Immature natural killer cell (primary cell): ENCODE measurements at places on chromosomes 12 and 14. TPM values are rescaled to one million over a fixed set of nuclear protein-coding genes. Genes with fewer than 3 reads are reported as not detected.

GRCh38 chr12:93583627-93584392, 11.3 kb downstream of the SOCS2 start:
- DNase-seq, result no peak

- DNase-seq, result peak; percentile 52
These were observed 13.7 kb downstream of the COL2A1 start for GRCh38 chr12:47990351-47991105.

GRCh38 chr12:98370976-98371375, 144.4 kb upstream of the TMPO start:
- no peak for DNase-seq

GRCh38 chr12:93602897-93603668, 30.6 kb downstream of the SOCS2 start:
- DNase-seq, result no peak

- no peak for DNase-seq
These were observed 30.0 kb downstream of the CEP83 start for GRCh38 chr12:94429633-94430032.

GRCh38 chr12:72288911-72289310, 16.7 kb downstream of the TRHDE start:
- DNase-seq, result no peak

- DNase-seq, result no peak
These were observed 80.9 kb downstream of the DAD1 start for GRCh38 chr14:22508150-22508457.

DNA sequence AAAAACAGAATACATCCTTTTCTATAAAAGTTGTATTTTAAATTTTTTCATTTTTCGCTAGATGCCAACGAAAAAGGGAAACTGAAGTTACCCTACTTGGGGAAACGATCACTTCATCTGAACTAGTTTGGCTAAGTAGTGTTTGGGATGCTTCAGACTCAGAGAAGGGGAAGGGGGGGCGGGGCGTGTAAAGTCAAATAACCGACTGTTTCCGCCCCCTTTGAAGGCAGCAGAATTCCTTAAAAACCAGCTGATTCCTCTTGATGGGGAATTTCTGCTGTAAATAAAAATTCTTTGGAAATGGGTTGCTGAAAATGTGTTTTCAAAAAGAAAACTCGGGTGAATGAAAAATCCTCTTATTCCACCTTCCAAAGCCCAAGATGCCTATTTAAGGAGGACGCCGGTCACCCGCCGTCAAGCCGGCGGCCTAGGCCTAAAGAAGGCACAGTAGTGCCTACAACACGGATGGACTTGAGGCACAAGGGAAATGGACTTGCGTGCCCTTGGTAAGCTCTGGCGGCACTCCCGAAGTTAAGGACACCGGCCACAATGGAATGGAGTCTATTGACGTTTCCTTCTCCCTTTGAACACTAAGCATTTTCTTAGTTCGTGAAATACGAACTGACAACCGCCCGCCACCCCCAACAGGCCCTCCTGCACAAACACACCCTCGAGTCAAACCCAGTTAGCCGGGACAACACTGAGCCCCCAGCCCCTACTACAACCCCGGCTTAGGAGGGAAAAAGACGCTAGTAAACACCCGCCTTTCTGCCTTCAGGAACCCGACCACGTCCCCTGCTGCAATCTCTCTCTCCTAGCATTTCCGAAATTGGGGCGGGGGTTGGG, 1.9 kb downstream of the ATXN2 start:
- no peak for DNase-seq

- DNase-seq, result no peak
These were observed 16.6 kb downstream of the CCND2 start for GRCh38 chr12:4289998-4290790.

DNA sequence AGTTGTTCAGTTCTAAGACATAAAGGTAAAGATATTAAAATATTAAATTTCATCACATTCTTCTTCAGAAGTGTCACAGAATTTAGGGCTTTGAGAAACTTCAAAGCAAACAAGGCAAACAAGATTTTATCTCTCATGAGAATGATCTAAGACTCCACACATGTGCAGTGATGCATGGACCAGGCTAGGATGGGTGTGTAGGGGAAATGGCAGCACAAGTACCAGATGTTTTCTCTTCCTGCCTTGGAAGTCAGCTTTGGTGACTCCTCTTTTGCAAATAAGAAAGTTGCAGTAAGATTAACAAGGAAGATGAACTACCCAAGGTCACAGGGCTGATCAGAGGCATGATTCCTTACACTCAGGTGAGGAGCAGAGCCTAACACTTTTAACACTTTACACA, 163.8 kb upstream of the LMNTD1 start:
- DNase-seq, result no peak

DNA sequence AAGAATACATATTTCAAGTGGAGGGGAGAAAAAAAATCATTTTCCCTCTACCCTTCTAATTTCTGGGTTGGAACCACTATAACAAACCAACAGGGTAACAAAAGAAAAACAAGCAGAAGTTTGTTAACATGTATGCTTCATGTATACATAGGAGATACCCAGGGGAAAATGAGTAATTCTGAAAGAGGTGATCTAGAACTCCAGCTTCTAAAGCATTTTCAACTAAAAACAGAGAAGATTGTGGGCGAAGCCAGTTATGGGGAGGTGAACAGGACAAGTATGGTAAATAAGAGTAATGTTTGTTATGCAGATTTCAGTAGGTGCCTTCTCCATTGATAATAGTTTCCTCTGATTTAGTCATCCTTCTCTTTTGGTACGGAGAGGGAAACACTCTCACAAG, 16.7 kb downstream of the FNTB start:
- no peak for DNase-seq

DNA sequence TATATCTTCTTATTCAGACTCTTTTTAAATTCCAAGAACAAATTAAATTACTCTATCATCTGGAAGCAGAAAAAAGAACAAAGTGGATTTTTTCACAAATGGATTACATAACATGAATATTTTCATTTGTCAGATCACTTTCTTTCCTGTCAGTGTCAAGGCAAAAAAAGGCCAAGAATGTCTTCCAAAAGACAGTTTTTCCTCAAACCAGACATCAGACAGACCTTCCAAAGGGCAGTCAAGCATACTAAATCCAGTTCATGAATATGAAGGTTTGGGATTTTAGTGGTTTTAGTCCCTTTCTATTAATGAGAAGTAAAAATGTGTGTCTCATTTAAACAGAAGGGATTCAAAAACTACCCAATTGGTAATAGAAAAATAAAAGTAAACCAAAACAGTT, 336.0 kb downstream of the CEP128 start:
- DNase-seq, result no peak

DNA sequence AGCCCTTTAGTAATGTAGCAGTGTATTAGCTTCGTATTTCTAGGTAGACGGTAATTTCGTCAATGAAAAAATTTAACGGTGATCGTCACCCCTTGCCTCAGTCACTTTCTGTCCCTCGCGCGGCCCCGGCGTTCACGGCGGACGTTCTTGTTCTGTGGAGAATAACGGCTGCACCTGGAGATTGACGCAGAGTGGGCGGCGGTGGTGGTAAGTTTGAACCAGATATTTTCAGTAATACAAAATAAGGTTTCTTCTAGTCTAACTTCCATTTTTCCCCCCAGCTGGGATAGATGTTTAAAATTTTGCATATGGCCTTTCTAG, 341 bp downstream of the ZNF10 start:
- no peak for DNase-seq

DNA sequence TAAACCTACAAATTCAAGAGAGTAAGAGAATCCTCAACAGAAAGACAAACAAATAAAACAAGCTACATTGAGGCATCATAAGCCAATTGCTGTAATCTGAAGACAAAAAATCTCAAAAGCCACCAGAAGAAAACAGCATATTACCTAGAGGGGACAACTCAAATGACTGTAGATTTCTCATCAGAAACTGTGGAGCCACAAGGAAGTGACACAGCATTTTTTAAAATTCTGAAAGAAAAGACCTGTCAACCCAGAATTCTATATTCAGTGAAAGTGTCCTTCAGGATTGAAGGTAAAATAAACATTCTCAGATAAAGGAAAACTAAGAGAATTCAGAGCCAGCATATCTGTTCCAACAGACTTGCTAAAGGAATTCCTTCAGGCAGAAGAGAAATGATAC, 147.8 kb upstream of the DHRS4 start:
- no peak for DNase-seq

DNA sequence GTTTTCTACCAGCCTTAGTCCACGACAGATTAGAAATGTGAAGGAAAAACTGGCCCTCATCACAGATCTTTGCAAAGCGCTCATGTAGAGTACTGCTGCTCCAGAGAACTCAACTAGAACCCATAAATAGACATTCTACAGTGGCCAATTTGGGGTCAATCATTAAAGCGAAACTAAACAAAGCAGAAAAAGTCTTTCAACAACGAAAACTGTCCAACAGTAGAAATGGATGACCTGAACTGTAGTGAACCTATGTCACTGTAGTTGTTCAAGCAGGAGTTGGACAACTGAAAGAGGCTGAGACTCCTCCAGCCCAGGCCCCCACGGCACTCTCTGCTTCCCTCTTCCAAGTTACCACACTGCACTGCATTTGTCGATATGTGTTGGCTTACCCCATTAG, 472.6 kb downstream of the BCAT1 start:
- DNase-seq, result no peak

Gene ANHX
- not detected for polyA plus RNA-seq

Gene INHBE
- polyA plus RNA-seq, result not detected

Gene HOXC4
- polyA plus RNA-seq, result 0.92 TPM

Gene AGAP2
- polyA plus RNA-seq, result 3.2 TPM

Gene POTEG
- polyA plus RNA-seq, result not detected

Gene GZMB
- 2,800 TPM for polyA plus RNA-seq

Gene TEX52
- not detected for polyA plus RNA-seq
